CD4-positive, CD25-positive, alpha-beta regulatory T cell (primary cell): ENCODE measurements at places on chromosomes 11 and 22. TPM values are rescaled to one million over a fixed set of nuclear protein-coding genes. Genes with fewer than 3 reads are reported as not detected.
A peak's percentile ranks its signal among the peaks of the same experiment; 100 is the strongest.

OR8D2 gene
- not detected for total RNA-seq

WNT7B gene
- total RNA-seq: not detected

- H3K36me3 ChIP-seq: peaks cover 5% of the 10 kb centered on the region
- no peak overlapping the region for H3K27ac ChIP-seq
- H3K4me3 ChIP-seq: no peak overlapping the region
- no peaks in the 10 kb centered on the region for H3K27me3 ChIP-seq
- no peaks in the 10 kb centered on the region for H3K4me1 ChIP-seq
These were observed 73.4 kb downstream of the ARHGEF12 start for GRCh38 chr11:120409655-120410054.

GRCh38 chr11:13011466-13012055 lies 2.4 kb downstream of the RASSF10 start:
- H3K27me3 ChIP-seq: peaks cover 13% of the 10 kb centered on the region
- no peaks in the 10 kb centered on the region for H3K36me3 ChIP-seq
- DNase-seq: no peak

DNA sequence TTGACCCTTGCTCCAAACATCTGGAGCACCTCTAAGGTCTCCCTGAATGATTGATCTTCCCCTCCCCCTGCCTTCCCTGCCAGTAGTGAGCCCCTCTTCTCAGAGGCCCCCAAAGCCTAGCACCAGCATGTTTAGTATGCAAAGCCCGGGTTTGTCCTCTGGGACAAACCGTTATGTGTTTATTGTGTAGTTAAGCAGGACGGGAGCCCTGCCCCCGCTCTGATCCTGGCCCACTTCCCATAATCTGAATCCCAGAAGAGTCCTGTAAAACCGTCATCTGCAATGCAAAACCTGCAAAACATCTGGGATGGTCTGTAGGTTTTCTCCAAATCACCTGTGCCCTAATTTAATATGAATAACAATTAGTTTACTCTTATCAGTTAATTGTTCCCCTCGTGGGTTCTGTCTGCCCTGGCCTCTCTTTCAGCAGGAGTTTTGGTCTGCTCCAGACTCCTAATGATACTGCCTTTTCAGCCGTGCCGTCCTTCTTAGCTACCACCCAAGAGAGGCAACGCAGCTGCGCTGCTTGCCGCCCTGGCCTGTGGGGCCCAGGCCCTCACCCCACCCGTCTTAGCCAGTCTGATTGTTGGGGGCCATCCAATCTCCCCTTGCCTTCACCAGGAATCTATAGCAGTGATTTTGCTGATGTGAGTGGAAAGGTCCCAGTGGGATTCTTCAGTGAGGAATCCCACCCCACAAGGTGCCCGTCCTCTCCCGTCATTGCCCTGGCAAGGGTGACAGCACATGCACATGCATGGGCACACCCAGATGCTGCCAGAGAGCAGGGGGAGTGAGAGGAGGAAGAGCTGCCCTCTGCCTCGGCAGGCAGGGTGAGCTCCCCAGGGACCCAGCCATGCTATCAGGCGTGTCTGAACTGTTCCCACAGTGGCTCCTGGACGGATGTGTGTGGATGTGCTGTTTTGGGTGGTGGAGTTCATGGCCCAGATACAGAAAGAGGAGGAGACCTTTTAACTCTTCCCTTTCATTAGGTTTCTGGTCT lies 3.0 kb upstream of the B3GAT1 start:
- H3K4me3 ChIP-seq: no peak overlapping the region
- no peak for DNase-seq
- no peaks in the 10 kb centered on the region for H3K36me3 ChIP-seq
- H3K27ac ChIP-seq: no peak overlapping the region

DNA sequence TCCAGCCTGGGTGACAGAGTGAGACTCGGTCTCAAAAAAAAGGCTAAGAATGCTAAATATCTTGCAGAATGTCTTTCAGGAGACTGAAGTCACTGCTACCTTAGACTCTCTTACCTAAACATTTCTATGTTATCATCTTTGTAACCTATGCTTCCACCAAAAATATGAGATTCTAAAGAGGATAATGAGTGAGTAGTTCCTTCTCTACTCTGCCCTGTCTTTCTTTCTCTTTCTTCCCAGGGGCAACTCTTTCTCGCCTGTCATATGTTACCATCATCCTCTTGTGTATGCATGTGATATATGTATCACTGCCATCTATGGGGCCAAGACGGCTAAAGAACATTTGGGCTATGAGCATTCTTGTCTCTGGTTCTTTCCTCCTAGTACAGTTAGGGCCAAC lies 9.0 kb upstream of the RASSF10 start:
- no peaks in the 10 kb centered on the region for H3K4me1 ChIP-seq
- H3K4me3 ChIP-seq: no peak overlapping the region
- DNase-seq: no peak
- H3K27ac ChIP-seq: no peak overlapping the region

DNA sequence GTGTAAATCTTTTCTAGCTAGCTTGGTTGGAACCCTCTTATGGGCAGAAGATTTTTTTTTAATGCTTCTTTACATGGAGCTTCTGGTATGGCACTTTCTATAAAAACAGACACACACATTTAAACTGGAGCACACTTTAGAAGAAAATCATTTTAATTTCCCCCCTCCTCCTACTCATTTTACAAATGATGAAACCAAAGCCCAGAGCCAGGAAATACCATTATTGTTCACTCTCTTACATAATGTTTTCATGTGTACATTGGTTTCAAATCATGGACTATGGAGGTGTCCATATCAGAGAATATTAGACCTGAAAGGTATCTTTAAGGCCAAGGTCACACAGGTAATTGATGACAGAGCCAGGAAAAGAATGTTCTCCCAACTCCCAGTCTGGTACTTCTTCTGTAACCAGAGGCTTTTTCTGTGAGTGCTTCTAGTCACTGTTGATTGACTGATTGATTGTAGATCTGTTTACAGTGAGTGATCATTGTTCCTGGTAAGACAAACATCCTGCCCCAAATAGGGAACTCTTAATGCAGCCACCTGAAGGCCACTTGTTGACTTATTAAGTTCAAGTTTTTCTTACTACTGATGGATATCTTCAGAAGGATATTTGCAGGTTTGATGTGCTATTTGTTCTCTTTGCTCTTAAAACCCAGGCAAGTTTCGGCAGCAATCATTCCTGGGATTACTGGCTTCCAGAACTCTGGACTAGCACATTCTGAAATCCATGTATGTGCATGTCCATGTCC lies 26.8 kb upstream of the ME3 start:
- peaks cover 2% of the 10 kb centered on the region for H3K27me3 ChIP-seq
- H3K4me3 ChIP-seq: no peak overlapping the region
- DNase-seq: no peak
- H3K4me1 ChIP-seq: no peaks in the 10 kb centered on the region
- no peaks in the 10 kb centered on the region for H3K36me3 ChIP-seq

GRCh38 chr22:50483977-50484853 lies 2.4 kb upstream of the MIOX start:
- H3K4me1 ChIP-seq: peaks cover 19% of the 10 kb centered on the region

DNA sequence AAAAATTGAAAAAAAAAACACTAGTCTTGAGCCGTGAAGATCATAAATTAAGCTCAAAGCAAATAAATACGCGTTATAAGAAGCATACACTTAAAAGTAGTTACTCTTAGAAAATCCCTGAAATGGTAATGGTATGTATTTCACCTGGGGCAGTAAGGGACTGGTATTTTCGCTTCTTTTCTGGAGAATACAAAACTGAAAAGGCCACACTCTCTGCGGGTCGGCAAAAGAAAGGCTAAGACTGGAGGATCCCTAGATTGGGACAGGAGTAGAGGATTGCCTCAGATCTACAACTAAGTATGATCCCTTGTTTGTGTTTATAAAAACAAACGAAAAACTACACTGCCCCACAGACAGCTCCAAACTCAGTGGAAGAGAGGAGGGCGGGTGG lies 617 bp downstream of the TSG101 start:
- H3K27me3 ChIP-seq: no peaks in the 10 kb centered on the region
- H3K4me1 ChIP-seq: peaks cover 30% of the 10 kb centered on the region
- DNase-seq: no peak
- H3K4me3 ChIP-seq: peak overlapping the region; percentile 97
- peaks cover 7% of the 10 kb centered on the region for H3K36me3 ChIP-seq
- H3K27ac ChIP-seq: peak overlapping the region; percentile 100

- no peaks in the 10 kb centered on the region for H3K27me3 ChIP-seq
- H3K36me3 ChIP-seq: no peaks in the 10 kb centered on the region
These were observed 262.3 kb upstream of the CADM1 start for GRCh38 chr11:115766561-115766960.

GRCh38 chr22:39655004-39655579 lies 84.5 kb downstream of the CACNA1I start:
- no peak overlapping the region for H3K4me3 ChIP-seq
- H3K4me1 ChIP-seq: peaks cover 25% of the 10 kb centered on the region
- H3K27ac ChIP-seq: no peak overlapping the region
- H3K36me3 ChIP-seq: no peaks in the 10 kb centered on the region
- DNase-seq: no peak

DNA sequence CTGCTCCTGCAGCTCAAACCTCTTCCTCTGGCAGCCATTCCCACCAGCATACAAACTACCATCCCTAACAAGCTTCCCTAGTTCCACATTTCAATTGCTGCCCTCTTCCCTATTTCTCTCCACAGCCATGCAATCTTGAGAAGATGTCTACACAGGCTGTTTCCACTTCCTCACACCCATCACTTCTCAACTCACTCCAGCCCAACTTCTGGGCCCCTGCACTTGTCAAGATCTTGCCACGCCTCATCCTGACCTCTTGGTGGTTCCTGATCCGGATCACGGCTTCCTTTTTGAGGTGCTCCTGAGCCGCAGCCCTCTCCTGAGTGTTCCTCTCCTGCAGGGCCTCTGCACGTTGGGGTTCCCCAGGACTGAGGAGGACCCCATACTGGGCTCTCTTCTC lies 22.6 kb downstream of the RPL27A start:
- no peaks in the 10 kb centered on the region for H3K4me1 ChIP-seq
- H3K4me3 ChIP-seq: no peak overlapping the region
- H3K27ac ChIP-seq: no peak overlapping the region
- H3K27me3 ChIP-seq: no peaks in the 10 kb centered on the region

DNA sequence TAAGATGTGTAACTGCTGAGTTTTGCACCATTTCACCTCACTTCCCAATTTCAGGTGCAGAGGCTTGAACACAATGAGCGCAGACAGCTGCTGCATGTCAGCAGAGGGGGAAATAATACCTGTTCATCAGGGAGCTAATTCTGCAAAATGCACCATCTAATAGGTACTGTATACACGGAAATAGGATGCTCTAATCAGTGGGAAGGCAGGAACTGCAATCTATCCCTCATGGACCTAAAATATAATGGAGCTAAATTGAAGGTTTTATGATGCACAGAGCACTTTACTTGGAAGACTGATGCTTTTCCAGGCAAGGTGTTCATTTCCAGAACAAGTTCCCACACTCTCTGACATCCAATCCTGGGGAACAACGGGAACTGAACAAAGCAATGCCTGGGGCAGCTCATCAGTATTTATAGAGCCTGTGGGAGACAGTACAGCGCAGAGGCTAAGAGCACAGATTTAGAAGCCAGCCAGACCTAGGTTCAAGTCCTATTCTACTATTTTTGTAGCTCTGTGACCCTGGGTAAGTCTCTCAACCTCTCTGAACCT lies 78.5 kb downstream of the TENM4 start:
- no peak for DNase-seq
- no peaks in the 10 kb centered on the region for H3K27me3 ChIP-seq
- no peaks in the 10 kb centered on the region for H3K4me1 ChIP-seq
- no peak overlapping the region for H3K27ac ChIP-seq
- no peak overlapping the region for H3K4me3 ChIP-seq

- H3K4me3 ChIP-seq: no peak overlapping the region
- H3K27me3 ChIP-seq: peaks cover 2% of the 10 kb centered on the region
- no peaks in the 10 kb centered on the region for H3K4me1 ChIP-seq
- H3K27ac ChIP-seq: no peak overlapping the region
- DNase-seq: no peak
- H3K36me3 ChIP-seq: no peaks in the 10 kb centered on the region
These were observed 169.4 kb downstream of the MYO18B start for GRCh38 chr22:25911243-25911972.

- H3K36me3 ChIP-seq: no peaks in the 10 kb centered on the region
- DNase-seq: no peak
- H3K27ac ChIP-seq: no peak overlapping the region
- no peak overlapping the region for H3K4me3 ChIP-seq
- no peaks in the 10 kb centered on the region for H3K4me1 ChIP-seq
- no peaks in the 10 kb centered on the region for H3K27me3 ChIP-seq
These were observed 19.8 kb upstream of the TMPRSS5 start for GRCh38 chr11:113725913-113726312.
